ENCODE measurements at places on chromosomes 5 and 9. TPM values are rescaled to one million over a fixed set of nuclear protein-coding genes. Genes with fewer than 3 reads are reported as not detected.

Gene FOXI1
- not detected for total RNA-seq

Gene SAPCD2
- total RNA-seq = 6.1 TPM

Gene GHR
- total RNA-seq = 1.8 TPM

Gene EQTN
- not detected for total RNA-seq

GRCh38 chr9:136251264-136252115 lies 5.9 kb upstream of the QSOX2 start:
- DNase-seq = no peak

- no peak for DNase-seq
Observed at GRCh38 chr5:122896598-122897282, 51.3 kb downstream of the SNX24 start.

DNA sequence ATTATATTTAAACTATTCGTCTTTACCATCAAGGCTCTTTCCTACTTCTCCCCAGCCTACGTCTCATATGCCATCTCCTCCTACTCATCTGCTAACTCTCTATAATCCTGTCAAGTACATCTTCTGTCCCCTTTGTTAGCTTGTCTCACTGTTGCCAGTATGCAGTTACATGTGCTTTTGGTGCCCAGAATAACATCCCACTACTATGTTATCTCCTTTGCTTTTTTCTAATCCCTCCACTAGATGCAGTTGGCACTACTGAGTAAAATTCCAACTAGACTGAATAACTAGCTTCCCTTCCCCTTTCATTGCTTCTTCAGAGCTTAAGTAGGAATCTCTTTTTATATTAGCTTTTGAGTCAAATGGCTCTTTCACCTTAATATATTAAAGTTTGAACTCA lies 3.0 kb upstream of the ARRDC3 start:
- DNase-seq = no peak

DNA sequence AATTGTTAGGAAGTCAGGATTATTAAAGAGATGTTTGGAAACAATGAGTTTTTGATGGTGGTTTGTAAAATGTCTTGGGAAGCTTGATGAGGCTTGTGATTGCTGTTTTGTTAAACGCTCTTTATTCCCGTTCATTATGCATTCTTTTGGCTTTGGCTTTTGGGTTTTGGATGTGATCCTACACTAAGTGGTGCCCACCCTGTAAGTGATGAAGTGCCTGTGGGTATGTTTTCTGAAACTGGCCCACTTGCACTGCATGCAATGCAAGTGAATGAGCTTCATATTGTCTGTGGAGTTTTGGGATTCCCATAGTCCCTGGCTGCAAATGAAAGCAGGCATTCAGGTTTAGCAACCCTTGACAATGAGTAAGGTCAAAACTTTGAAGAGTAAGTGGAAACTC lies 1035.5 kb upstream of the WWC1 start:
- DNase-seq = no peak

- DNase-seq = no peak
Observed at GRCh38 chr9:26171691-26172090, 493.4 kb upstream of the TUSC1 start.

DNA sequence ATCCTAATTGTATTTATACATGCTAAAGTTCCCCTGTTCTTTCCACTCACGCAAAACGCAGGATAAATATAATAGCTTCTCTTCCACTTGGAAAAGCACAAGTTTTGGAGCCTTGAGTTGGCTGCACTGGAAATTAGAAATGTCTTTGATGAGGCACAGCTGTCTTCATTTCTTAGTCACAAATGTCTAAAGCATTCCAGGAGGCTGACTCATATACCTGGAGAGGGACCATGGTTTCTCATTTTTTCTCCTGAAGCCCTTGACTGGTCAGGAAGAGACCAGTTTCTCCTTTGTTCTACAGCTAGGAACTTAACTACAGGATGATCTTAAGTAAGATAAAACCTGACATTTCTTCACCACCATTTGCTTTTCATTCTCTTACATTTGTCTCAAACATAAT lies 16.2 kb downstream of the MTX3 start:
- DNase-seq = no peak

DNA sequence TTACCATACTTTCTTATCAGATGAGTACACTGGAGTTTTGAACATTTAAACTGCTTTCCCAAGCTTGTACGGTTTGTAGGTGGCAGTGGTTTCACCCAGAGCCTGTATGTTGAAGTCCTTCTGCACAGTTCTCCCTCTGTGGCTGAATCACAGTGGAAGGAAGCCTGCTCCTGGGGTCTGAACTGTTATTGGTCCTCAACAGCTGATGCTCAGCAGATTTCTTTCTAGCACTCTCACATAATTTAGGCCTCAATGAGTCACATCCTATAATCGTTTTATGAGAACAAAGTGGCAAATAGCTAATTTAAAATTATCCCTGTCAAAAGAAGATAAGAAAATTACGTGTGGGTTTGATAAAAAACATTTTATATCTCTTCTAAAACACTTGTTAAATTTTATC lies 229.7 kb downstream of the TLE4 start:
- DNase-seq = peak; percentile 20

GRCh38 chr9:13569602-13570067 lies 290.1 kb upstream of the MPDZ start:
- DNase-seq = no peak

DNA sequence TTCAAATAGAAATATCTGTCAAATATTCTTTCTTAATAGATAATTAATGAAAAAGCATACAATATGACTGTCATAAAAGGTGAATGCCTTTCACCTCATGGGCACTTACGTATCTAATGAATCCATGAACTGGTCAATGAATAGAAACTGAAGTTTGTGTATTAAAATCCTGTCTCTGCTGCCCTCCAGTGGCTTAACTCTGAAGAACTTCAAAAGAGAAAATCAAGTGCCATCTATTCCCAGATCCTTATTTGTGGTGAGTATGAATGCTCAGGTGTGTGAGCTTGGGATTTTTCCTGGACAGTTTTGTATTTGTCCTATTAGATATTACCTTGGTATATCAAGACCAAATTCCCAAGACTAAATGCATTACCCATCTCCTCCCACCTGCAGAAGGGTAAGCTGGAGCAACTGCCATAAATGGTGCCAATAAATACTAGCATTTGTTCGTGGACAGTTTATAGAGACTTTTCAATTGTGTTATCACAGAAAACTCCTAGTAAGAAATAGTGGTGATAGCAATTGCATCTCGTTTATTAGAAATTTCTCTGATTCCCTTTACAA lies 44.0 kb upstream of the SVEP1 start:
- peak; percentile 58 for DNase-seq

DNA sequence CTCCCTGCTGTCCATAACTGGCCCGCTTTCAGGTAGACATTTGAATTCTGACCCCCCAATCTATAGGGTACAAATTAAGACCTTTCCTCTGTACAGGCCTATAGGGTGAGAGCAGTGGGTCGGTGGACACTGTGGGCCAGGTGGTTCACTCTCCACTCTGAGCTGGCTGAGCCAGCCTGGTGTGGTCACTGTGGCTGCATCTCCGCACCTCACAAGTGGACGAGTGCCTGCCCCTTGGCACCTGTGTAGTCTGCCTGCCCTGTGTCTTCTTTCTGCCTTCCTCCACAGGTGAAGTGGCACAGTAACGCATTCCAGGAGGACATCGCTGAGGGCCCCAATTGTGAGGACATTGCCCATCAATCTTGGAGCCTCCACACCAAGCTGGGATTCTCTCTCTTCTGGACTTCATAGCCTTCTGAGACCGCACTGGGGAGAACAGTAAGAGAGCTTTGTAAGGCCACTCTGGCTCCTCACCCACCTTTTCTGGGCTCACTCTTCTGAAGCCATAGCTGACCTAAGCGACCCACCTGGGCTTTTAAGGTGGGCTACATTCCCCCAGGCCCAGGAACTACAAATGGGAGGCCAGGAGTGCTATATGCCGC lies 33.5 kb upstream of the JADE2 start:
- no peak for DNase-seq

- no peak for DNase-seq
Observed at GRCh38 chr5:77267496-77267895, 57.0 kb downstream of the PDE8B start.

DNA sequence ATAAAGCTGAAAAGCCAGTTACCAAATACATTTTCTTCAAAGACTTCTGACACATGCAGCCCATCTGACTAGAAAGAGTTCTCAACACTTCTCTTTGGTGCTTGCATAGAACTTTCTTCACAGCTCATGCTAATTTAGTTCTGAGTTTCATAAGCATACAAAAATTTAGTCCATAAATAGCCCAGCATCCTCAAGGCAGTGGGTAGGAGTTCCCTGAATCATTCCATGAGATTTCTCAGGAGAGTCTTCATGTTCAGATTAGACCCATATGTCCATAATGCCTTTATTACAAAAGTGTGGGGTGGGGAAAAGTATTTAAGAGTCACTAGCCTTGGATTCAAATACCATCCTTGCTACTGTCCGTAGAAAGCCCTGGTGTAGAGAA lies 290.2 kb upstream of the RGMB start:
- no peak for DNase-seq

- no peak for DNase-seq
Observed at GRCh38 chr5:80414113-80414512, 6.2 kb downstream of the ZFYVE16 start.

- DNase-seq = no peak
Observed at GRCh38 chr5:58969253-58969652, 386.4 kb downstream of the RAB3C start.

DNA sequence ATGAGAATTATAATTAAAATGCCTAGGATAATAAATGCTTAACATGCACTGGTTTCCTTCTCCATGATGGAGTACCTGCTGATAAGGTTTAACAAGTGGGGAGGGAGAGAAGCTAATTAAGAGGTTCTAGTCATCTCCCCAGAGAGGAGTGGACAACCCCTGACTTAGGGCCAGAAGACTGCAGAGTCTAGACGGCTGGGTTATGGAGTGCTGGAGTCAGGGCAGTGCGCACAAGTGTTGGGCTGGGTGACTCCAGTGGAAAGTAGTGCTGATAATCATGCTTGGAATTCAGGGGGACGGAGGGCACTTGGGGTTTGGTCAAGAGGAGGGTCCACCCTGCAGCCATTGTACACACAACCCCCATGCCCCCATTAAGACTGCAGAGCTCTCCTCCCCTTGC lies 32.8 kb upstream of the TGFBI start:
- DNase-seq = no peak

GRCh38 chr5:27217977-27218376 lies 179.6 kb upstream of the CDH9 start:
- DNase-seq = no peak

DNA sequence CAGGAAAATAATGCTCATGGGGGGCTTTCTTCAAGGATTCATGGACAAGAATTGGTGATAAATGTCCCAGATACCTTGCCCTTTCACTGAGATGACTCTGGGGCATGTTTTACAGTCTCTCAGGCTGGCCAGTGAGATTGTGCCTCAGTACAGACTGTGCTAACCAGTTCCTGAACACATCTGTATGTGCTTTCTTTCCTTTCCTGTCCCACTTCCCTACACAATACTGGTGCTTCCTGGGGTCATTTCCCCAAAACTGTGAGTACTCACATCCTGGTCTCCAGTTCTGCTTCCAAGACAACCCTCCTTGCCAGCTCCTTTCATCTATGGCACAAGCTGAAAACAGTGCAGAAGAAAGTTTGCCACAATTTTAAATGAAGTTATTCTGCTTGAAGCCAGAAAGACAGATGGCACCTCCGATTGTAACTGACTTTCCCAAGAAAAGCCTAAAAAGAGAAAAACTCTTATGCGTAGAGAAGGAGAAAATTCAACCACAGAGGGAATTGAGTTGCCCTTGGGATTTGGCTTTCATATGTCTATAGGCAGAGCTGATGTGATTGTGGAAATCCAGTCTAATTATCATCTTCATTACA lies 134.7 kb downstream of the DRD1 start:
- DNase-seq = no peak

DNA sequence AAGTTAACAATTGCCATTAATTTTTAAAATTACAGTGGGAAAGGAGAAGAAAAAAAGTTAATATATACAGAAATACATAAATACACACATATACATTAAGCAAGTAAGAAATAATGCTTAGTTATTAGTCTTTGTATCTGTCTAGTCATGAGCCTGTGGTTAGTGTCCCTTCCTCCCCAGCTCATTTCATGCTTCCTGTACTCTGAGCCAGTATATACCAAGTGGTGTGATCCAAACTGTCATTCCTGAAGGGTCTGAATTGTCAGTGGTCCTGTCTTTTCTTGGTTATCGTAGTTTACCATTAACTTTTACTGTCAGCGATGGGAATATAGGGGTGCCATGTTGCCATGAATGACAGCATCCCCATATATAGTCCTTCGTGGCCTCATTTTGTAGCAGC lies 24.2 kb upstream of the STOM start:
- no peak for DNase-seq

DNA sequence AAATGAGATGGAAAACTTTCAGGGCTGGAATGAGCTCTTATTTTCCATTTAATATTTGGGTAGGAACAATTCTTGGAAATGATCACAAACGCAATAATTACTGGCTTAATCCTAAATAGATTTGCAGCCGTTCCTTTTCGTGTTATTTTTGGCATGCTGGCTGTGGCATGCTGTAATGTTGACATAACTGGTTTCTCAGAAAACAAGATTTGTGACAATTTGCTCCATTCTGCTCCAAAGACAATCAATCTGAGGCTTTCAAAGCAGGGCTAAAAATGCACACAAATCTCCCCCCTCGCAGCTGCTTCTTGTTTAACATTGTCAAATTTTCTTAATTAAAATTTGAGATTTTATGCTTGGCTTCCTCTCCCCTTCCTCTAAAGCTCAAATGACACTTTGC lies 151.2 kb downstream of the TTC39B start:
- DNase-seq = peak; percentile 82

DNA sequence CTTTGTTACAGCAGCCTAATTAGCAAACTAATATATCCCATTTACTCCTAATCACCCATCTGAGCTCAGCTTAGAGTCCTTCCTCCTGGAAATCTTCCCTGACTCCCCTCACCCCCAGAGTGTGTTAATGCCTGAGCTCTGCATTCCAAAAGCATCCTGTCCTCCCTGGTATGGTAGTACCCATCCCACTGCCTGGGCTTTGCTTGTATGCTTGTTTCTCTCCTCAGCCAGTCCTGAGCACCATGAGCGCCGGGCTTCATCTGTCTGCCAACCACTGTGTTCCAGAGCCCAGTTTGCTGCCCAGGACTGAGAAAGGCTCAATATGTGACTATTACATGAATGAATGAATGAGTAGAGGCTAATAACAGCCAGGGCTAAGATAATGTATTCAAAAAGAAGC lies 272.4 kb downstream of the CDK5RAP2 start:
- no peak for DNase-seq

DNA sequence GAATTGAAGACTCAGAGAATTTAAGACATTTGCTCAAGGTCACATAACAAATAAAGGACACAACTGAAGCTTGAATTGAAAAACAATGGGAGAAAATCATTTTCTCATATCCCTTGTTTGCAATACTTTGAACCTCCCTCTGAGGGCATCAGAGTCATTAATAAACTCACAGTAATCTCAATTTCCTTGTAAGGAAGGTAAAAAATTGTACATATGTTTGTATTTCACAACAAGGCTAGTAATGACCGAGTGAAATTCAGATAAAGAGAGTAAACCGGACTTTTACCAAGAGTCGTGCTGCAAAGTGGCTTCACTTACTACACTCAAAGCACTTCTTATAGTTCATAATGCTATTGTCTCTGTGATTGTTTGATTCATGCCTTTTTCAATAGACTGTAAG lies 665.0 kb downstream of the NR2F1-AS1 start:
- DNase-seq = no peak

GRCh38 chr9:82553654-82554366 lies 509.1 kb downstream of the RASEF start:
- no peak for DNase-seq

- DNase-seq = no peak
Observed at GRCh38 chr5:172123269-172123692, 64.7 kb downstream of the STK10 start.

GRCh38 chr5:58763390-58763789 lies 180.5 kb downstream of the RAB3C start:
- no peak for DNase-seq

GRCh38 chr5:123444016-123444415 lies 20.8 kb upstream of the CEP120 start:
- no peak for DNase-seq

All from glomerular endothelial cell (primary cell).